ENCODE measurements at places on chromosomes 4 and X.

DNA sequence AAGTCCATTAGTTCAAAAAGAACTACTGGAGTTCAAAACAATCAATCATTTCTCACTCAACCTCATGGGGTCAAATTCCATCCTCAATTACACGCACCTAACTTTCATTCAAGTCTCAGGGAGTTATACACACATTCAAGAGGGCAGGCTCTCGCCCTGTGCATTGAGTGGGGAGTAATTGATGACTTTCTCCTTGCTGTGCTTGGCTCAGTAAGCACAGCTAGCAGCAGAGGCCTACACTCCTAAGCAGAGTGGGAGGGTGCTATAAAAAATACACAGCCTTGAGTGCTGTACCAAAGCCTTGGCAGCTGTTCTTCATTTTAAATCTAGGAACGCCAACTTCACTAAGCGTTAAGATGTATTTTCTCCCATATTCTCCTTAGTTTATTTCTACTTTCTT, 958.3 kb upstream of the ADGRL3 start:
- DNase-seq, result no peak

DNA sequence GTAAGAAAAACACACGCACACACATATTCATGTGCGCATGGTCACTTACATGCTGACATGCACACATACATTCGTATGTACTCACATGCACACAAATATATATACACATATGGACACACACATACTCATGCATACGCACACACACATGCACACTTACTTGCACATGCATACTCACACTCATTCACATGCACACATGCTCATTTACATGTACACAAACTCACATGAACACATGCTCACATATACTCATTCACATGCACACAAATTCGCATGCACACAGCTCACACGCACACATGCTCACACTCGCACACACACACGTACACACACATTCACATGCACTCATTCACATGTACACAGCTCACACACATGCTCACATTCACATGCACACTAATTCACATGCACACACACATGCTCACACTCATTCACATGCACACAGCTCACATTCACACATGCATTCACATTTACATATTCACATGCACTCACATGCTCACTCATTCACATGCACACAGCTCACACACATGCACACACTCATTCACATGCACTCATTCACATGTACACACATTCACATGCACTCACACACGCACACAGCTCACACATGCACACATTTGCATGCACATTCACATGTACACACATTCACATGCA, 276.1 kb downstream of the DHRSX start:
- no peak for DNase-seq

DNA sequence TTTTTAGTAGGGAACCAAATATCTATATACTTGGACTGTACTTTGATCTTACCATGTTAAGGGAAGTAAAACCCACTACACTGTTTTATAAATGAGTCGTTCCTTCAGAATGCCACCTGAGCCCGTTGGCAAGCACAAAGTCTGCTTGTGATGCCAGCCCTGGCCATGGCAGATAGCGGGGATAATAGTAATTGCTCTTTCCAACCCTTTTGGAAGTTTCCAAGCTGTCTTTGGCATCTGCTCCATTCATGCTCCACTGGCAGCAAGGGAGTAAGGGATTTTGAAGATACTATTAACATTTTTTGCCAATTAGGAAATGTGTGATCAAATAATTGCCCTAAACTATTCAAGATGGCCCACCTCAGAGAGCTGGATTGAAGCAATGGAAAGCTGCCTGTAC, 689.2 kb upstream of the SLIT2 start:
- DNase-seq, result no peak

- DNase-seq, result no peak
These were observed 864.3 kb upstream of the AGA start for GRCh38 chr4:178306565-178306964.

GRCh38 chr4:73721435-73721834, 18.9 kb upstream of the CXCL8 start:
- DNase-seq, result no peak

- no peak for DNase-seq
These were observed 134.5 kb downstream of the ARHGAP6 start for GRCh38 chrX:11531226-11531625.

- no peak for DNase-seq
These were observed 58.2 kb upstream of the DYNLT3 start for GRCh38 chrX:37905436-37906147.

DNA sequence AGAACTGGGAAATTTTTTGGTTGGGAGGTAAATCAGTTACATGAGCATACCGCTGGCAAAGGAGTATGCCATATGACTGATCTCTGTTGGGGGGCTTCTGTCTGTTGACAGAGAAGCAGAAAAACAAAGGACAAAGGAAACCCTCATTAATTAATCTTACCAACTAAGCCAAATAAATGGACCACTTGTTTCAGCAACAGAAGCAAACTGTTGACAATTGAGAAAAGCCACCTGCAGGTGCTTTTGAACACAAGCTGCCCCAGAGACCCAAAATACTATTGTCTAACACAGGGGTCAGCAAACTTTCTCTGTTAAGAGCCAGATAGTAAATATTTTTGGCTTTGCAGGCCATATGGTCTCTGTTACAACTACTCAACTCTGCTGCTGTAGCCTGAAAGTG, 7.0 kb upstream of the FRYL start:
- no peak for DNase-seq

- DNase-seq, result no peak
These were observed 1396.9 kb upstream of the IGFBP7 start for GRCh38 chr4:58507079-58507478.

DNA sequence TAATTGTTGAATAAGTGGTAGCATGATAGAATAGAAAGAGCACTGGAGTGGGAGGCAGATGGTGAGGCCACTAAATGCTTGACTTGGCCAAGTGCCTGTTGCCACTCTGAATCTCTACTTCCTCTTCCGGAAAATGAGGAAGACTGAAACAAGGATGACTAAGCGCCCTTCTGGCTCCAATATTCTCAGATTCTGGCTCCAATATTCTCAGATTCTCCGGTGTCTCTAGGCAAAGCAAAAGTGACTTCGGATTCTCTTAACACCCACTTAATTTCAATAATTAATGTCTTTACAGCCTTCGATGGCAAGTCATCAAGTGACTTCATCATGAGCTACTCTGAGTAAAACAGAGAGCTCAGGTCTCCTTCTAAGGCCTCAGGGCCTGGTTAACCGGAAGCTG, 402.2 kb upstream of the FGF13 start:
- DNase-seq, result no peak

DNA sequence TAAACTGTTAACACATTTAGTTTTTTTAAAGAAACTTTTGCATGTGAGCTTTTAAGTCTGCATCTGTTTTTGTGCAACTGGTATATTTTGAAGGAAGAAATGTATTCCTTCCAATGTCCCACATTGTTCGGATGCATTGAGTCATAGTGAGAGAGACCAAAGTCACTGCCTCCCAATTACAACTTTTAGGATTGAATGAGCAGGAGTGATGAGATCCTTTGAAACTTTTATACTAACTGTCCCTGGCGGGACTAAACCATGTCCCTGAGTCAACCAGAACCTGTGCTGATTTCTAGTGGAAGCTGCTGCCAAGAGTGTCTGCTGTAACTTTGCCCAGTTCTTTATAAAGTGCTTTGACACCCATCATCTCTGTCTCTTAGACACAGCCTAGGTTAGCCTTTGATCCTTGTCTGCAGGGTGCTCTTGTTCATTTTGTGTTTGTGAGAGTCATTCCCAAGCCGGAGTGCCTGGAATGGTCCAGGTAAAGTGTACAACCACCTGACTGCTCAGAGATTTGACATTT, 122.7 kb downstream of the ZNF518B start:
- DNase-seq, result no peak

- no peak for DNase-seq
These were observed 26.7 kb downstream of the SCOC start for GRCh38 chr4:140400111-140400510.

- no peak for DNase-seq
These were observed 73.9 kb downstream of the RTL5 start for GRCh38 chrX:72057849-72058248.

DNA sequence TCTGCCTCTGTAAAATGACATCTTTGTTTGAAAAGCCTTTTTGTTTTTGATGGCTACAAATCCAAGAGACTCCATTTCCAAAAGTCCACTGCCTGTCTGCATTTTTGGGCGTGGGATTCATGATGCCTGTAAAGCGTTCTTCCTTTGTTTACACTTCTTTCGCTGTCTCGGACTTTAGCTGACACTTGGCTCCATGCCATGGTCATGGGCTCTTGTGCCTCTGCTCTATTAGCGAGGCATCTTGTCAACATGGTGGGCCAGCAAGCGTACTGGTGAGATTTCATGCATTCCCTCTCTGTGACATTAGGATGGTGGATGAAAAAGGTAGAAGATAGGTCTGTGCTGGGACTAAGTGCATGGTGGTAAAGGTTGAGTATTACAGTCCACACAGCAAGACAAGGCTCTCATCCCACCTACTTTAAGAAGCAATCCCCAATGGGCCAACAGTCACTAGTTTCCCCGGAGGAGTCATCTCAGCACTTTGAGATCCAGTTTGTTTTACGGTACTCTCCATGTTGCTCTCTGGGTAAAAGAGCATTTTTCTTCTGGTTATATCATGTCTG, 298.2 kb upstream of the KLF3 start:
- DNase-seq, result no peak

DNA sequence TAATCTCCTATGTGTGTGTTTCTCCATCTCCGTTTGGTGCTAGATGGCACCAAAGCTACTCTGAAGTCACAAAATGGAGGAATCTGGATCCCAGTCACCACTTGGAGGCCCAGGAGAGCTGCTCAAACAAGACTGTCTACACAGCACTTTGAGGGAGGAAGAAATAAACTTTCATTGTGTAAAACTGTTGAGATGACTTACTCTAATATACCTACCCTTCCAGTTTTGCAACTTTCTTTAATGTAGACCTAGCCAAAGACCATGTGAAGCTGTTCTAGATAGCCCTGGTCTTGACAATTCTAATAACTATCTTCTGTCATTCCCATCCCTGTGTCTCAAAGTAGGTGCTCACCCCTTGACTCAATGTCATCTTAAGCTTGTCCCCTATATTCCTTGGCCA, 52.8 kb upstream of the TAB3 start:
- no peak for DNase-seq

DNA sequence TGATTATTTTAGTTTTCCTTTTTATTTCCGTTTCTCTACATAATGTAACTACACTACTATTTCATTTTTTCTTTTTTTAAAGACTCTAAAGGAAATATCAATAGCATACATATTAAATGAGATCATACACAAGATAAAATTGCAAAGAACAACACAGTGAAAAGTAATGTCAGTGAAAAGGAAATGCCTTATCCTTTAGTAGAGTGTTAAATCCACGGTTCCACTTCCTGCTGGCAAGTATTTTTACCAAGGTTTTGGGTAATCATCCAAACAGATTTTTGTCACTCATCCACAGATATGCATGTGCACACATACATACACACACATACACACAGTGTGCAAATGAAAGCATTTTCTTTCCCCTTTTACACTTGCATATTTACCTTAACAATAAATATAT, 548.9 kb downstream of the PPP4R3C start:
- DNase-seq, result no peak

- DNase-seq, result no peak
These were observed 221.5 kb upstream of the SFRP2 start for GRCh38 chr4:154010371-154010770.

GRCh38 chrX:2697306-2697705, 6.2 kb downstream of the CD99 start:
- no peak for DNase-seq

GRCh38 chr4:83961575-83961974, 425.7 kb downstream of the GPAT3 start:
- DNase-seq, result no peak

DNA sequence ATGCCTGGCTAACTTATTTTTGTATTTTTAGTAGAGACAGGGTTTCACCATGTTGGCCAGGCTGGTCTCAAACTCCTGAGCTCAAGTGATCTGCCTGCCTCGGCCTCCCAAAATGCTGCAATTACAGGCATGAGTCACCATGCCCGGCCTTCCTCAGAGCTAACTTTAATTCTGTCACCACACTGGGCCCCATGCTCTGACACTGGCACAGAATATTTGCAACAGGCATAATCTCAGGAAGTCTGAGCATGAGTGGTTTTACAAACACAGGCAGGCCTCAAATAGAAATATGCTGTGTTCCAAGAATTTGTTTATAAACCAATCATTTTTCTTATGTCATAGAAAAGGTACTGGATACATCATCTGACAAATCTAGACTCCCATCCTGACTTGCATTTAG, 32.7 kb upstream of the FAM9C start:
- no peak for DNase-seq

- no peak for DNase-seq
These were observed 176.6 kb upstream of the NR3C2 start for GRCh38 chr4:148618856-148619255.

GRCh38 chr4:183411291-183411861, 33.1 kb upstream of the CDKN2AIP start:
- DNase-seq, result no peak

- no peak for DNase-seq
These were observed 577.5 kb downstream of the IQCM start for GRCh38 chr4:149238097-149238496.

- DNase-seq, result no peak
These were observed 29.0 kb downstream of the NOP14 start for GRCh38 chr4:2934077-2934812.

- DNase-seq, result no peak
These were observed 11.5 kb upstream of the HOPX start for GRCh38 chr4:56692576-56692975.

DNA sequence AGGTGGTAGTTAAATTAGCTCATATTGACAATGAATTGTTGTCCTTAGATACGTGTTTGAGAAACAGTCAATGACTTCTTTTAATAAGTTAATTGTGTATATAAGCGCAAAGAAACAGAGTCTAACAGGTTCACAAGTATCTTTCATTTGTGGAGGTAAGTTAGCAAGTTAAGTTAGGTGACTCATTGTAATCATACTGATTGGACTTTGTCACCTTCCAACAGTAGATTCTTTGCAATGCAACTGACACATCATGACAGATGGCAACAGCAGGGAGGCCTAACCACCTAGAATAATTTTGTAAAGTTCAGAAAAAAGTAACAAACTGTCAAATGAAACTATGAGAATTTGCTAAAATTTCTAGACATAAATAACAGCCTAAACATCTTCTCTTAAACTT, 207.6 kb upstream of the PITX2 start:
- no peak for DNase-seq

DNA sequence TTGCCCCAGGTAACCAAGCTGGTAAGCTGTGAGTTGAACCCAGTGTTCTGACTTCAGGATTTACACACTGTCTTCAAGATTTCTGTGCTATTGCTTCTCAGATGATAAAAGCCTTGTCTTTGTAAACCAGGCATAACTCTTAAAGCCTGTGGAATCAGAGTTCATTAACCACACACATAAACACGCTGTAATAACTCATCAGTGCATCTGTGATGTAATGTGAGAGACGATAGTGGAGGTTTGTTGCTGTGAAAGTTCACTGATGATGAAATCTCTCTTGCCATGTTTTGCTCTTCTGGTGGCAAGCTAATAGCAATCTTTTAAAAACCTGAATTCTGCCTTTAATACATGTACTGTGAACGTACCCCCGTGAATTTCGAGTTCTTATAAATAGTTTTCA, 41.5 kb downstream of the CLCN4 start:
- no peak for DNase-seq

GRCh38 chr4:153468587-153468986, 2.4 kb downstream of the TMEM131L start:
- DNase-seq, result no peak

- no peak for DNase-seq
These were observed 730.8 kb downstream of the IL1RAPL1 start for GRCh38 chrX:29318012-29318411.

- no peak for DNase-seq
These were observed 587.5 kb upstream of the LCORL start for GRCh38 chr4:18608908-18609533.

- no peak for DNase-seq
These were observed 207.3 kb downstream of the ANKRD50 start for GRCh38 chr4:124505211-124505610.

All from NCI-H1436 treated with DMSO at 0.1 percent for 48 hours (cell line).